DMS53 (cell line): ENCODE measurements at places on chromosomes 3 and 15.
A peak's percentile ranks its signal among the peaks of the same experiment; 100 is the strongest.

GRCh38 chr3:99545941-99546580 lies 92.3 kb upstream of the COL8A1 start:
- DNase-seq, result no peak

DNA sequence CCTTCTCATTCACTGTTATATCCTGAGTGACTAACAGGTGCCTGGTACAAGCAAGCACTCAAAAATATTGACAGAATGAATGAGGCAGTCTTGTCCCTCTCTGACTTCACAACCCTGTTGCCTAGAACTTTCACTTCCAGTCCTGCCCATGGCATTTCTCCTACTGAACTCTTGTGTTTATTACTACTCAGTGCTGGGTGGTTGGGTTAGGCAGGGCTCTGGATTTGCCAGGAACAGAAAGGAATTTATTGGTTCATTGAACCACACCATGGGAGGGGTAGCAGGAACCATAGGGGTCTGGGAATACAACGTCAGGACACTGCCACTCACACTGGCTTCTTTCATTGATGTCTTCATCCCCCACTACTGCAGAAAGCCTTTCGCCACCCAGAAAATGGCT lies 41.9 kb upstream of the SEMA4B start:
- DNase-seq, result peak; percentile 57

GRCh38 chr3:116253511-116253910 lies 191.8 kb downstream of the LSAMP start:
- peak; percentile 2 for DNase-seq

DNA sequence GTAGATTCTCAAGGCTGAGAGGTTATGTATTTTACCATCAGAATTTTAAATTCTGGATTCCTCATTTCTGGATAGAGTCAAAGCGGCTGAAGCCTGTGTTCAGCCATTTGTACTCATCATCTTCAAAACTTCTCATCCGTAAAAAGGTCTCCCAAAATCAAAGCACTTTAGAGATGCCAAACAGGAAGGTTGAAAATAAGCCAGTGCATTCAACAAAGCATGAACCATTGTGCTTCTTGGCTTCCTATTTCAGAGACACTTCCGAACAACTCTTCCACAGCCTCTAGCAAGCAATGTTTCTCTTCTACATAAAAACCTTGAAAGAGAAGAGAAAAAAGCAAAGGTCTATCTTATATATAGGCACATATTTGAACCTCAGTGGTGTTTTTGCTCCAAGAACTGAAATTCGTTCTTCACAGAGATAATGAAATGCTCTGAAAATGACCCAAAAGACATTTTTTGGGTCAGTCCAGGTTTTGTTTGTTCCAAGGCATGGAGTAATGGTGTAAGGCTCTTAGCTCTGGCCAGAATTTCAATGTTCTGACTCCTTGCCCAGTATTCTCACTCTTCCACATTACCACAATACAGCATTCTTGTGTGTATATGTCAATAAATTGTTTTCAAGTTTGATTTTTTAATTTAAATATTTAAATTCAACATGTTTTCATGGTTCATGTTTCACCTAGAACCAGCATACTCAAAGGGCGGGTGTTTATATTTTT lies 163.1 kb downstream of the STAC start:
- no peak for DNase-seq

- DNase-seq, result peak; percentile 21
Measured at GRCh38 chr3:13528217-13528867, 20.6 kb upstream of the FBLN2 start.

DNA sequence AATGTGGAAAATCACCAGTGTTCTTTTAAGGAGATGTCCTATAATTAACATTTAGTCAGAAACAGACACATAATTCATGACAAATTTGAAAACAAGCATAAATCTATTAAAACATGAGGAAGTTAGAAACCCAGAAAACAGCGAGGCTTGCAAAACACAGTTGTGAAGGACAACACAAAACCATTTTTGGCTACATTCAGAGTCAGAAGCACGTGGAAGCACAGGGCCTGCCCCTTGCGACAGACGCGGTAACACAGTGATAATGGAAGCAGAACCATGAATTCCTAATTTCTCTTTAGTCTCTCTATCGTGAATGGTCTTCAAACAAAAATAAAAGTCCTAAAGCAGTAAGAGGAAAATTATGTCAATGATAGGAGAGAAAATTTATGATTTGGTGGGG lies 12.2 kb downstream of the NCEH1 start:
- no peak for DNase-seq

DNA sequence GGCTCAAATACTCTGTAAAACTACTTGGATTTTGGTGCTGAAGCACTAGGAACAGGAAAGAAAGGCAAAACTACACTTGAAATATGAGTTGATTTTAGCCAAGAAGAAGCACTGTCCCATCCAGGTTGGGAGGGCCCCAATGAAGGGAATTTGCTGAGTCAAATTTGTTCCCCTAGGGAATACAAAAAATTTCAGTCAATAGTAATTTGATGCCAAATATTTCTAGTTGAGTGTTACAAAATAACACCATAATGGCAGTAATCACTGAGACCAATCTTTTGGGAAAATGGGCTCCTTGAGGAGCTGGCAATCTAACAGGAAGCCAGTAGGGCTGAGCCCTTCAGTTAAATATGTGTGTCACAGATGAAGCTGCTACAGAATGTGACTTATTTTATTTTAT lies 896.9 kb downstream of the DIPK2A start:
- DNase-seq, result no peak

DNA sequence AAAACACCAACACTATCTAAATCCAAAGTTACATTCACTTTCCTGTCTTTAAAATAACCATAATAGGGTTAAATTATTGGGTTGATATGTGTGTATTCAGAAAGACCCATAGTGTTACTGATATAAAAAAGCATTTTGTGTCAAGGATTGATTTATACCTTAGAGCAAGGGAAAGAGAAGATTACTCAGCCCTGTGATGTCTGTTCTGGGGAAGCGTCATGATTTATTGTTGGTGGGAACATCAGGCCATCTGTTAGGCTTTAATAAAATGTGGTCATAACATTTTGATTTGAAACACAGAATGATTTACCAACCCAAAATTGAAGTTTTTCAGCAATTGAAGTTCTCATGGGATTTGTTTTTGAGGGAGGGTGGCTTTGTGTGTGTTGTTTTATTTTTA lies 33.2 kb downstream of the SIDT1 start:
- no peak for DNase-seq

DNA sequence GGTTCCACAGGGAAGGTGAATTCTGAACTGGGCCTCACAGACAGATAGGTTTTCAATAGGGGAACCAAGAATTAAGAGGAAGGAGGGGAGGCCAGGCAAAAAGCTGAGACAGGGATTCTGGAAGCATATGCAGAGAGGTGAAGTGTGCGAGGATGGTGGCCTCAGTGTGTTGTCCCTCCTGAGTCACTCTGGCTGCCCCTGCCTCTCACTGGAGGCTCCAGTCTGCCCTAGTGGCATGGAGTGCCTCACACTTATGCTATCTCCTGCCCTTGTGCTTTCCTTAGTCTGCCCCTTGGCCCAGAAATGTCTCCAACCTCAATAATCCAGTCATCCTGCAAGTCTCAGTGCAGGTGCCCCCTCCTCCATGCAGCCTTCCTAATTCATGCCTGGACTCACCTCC lies 32.2 kb upstream of the RBP1 start:
- DNase-seq, result no peak

DNA sequence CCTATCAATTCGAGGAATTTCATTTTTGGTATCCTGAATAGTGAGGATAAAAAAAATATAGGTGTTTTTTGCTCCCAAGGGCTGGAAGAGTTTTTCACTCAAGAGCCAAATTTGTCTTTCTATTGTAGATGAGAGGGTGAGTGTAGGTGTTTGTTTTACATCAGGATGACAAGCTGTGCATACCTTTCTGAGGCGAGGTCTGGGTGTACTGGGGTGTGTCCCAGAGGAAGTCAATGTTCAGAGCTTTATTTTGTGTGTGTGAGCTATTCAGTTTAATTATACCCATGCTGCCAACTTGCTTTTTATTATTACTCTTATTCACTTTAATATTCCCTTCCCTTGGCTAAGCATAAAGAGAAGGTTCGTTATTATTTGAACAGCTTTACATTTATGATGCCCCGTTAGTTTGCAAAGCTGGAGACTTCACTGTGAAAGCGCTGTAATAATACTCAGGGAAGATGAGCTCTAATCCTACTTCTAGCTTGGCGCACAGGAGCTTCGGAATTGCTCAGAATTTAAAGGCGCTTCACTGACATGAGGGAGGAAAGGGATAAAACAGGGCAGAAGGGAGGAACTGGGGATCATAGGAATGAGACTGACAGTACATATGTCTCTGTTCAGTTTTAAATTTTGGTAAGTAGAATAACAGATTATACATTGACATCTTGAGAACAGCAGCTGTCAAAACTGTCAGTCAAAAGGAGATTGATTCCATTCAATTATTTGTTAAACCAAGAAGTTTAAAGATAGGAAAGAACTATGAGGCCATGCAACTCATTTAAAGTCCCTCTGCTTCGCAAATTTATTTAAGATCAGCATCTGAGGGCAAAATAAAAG lies 117.7 kb upstream of the TP63 start:
- no peak for DNase-seq

DNA sequence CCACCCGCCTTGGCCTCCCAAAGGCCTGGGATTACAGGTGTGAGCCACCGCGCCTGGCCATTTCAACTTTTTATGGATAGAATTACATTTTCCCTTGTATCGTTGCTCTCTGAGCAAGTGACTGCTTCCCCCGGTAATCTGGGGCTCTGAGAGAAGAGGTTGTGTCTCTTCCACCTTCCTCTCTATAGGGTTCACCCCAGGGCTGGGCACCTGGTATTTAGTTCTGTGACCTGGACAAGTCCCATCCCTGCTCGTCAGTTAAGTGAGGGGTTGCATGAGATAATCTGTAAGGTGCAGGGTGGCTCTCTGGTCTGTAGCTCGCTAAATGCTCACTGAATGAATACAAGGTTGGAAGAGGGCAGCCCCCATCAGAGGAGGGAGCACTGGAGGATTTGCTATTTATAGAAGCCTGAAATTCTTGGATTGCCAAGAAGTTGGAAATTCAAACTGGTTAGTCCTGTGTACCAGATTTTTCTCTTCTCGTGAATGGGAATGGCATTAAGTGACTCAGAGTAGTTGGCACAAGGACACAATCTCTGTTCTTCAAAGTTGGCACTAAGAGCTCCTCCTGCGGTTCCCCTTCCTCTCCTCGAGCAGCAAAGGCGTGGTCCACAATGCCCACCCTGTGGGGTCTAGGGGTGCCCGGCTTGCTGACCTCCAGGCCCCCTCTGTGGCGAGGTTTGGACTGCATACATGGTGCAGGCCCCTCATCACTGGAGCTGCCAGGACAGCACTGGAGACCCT lies 68.1 kb upstream of the DLG1 start:
- no peak for DNase-seq

DNA sequence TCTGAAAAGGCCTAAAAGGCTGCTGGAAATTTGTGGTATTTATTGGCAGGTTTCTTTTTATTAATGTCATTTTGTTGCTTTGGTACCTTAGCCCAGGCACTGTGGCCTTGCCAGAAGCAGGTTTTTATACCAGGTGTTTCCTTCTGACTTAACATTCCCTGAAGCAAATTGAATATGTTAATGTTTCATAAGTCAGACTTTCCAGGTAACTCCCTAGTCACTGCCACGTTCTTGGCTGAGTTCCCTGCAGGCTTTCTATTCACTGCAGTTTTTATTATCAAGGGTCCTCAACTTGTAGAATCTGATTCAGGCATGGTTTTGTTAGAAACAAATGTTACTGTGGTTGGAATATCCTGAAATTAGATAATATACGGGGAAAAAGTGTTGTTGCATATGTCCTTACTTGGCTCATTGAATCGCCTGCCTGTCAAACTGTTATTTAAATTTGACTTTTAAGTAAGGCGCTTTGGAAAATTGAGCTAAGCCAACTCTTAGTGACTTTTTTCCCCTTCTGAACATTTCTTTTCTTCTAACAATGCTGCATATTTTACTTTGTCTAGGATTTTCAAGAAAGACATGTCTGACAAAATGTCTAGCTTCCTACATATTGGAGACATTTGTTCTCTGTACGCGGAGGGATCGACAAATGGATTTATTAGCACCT lies 22.9 kb downstream of the ITPR1 start:
- DNase-seq, result no peak

DNA sequence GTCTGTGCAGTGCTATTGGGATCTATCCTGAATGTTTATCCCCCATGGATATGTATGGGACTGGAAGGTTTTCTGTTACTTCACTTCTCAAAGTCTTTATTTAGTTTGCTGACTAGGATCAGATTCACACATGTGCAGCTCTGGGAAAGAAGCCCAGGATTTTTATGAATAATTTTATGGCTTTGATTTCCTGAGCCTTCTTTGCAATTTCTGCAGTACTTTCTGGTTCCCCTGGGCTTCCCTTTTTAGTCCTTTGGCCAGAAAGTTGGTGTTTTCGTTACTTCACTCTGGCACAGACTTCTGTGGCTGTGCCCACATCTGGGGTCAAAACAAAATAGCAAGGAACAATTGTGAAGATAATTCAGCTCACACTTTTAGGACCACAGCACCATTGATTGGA lies 721.0 kb downstream of the OTOL1 start:
- no peak for DNase-seq

GRCh38 chr3:133401374-133402135 lies 1.7 kb downstream of the BFSP2 start:
- no peak for DNase-seq

DNA sequence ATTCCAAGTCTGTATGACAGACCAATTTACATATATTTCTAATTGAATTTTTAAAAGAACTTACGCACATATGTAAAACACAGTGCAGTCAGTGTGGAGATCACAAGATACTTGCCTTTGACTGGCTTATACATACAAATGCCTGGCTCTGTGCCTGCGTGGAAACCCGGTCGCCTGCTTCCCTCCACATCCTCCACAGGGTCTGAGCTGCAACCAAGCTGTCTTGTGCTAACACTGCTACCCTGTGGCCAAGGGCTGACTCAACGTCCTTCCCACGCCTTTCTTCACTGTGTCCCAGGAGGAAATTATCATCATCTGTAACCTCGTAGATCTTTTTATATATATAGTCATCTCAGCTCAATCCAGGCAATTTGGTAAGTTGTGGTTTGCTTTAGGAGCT lies 117.0 kb downstream of the WNT7A start:
- DNase-seq, result no peak

DNA sequence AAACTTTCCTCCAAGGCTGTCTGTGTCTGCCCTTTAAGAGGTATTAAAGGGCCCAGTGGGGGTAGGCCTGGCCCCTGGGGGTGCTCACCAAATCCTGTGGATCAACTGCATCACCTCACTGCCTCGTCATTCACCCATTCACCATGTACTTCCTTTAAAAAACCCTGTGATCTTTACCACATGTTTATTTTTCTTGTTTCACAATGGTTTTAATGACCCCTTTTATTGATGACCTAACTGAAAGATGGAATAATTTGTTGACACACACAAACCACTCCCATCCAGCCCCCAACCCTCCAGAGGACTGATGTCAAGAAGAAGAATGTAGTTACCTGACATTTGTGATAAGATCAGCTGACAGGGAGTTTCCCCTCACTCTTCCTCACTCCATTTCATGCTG lies 40.8 kb downstream of the KCNAB1 start:
- peak; percentile 49 for DNase-seq
